RWPE1 (cell line): ENCODE measurements at places on chromosomes 6 and 20.

DNA sequence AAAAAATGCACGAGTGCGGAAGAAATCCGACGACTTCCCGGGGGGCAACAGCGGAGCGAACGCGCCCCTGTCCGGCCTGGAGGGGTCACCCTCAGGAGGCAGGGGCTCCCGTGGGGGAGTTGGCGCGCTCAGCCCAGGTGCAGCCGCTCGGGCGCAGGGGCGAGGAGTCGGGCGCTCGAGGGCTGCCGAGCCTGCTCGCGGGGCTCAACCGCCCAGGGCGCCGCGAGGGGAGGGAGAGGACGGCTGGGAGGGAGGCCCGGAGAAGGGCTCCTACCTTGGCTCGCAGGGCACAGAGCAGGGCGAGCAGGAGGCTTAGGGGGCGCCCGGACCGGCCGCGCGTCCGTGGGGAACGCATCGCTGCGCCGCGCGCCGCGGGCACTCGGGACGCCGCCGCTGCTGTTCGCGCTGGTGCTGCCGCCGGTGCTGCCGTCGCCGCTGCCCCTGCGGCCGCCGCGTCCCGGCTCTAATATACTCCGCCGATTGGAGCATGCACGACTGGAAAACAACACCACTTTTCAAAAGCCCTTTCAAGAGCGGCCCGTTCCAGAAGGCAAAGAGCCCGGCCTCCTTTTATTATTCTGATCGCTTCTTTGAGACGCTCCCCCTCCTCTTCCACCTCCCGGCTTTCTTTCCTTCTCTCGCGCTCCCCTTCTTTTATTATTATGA is 490 bp downstream of the JAG1 start:
- DNase-seq = no peak

GRCh38 chr6:120826253-120826652 is 508.0 kb downstream of the TBC1D32 start:
- peak; percentile 13 for DNase-seq

- DNase-seq = no peak
Observed at GRCh38 chr6:151806757-151807512, 547 bp upstream of the ESR1 start.

DNA sequence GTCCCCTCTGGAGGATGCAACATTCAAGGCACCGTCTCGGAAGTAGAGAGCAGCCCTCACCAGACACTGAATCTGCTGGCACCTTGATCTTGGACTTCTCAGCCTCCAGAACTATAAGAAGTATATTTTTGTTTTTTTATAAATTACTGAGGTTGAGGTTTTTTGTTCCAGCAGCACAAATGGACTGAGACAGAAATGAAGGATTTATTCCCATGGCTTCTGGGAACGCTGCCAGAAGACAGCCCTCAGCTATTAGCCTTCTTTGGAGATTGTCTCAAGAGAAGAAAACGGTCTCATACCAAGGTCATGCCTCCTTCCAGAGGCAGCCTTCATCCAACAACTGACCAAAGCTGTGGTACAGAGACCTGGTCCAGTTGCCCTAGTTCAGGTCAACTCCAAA is 85.4 kb downstream of the CHMP4B start:
- DNase-seq = no peak

GRCh38 chr6:79076160-79076559 is 1.9 kb downstream of the PHIP start:
- DNase-seq = no peak

- no peak for DNase-seq
Observed at GRCh38 chr6:138596591-138596990, 97.3 kb upstream of the NHSL1 start.
